Stimulated activated CD4-positive, alpha-beta T cell treated with anti-CD3 and anti-CD28 coated beads, Interleukin-4, amount 100 ng/mL, for 4 hours (primary cell): ENCODE measurements at places on chromosomes 1 and 21.

DNA sequence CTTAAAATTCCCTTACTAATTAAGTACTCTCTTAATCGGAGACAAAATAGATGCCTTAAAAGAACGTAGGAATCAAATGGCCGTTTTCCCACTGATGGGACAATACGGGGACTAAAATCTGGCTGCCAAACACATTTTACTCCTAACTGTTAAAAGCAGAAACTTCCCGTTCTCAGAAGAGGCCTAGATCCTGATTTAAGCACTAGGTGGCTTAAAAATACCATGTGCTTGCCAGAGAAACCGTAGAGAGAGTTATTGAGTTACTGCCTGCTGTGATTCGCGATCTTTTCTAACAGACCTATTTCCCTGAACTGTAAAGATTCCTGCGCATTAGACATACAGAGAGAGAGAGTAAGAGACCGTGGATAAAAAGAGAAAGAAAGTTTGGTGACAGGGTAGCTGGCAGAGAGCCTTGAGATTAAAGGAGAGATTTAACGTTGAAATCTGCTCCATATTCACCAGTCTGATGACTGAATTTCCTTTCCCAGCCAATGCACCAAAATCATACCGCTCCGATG is 54.4 kb upstream of the STUM start:
- no peak for DNase-seq

DNA sequence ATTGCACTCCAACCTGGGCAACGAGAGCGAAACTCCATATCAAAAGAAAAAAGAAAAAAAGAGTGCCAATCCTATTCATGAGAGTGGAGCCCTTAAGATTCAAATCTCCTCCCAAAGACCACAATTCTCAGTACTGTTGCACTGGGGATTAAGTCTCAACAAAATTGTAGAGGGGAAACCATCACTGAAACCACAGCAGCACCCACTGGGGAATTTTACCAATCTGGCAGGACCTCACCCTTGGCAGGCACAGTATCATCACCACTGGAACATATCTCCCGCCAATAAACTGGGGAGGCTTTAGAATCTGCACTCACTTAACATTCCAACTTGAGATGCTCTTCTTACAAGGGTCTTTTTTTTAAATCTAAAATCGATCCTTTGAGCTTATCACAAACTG is 41.0 kb downstream of the LRRC40 start:
- no peak for DNase-seq

DNA sequence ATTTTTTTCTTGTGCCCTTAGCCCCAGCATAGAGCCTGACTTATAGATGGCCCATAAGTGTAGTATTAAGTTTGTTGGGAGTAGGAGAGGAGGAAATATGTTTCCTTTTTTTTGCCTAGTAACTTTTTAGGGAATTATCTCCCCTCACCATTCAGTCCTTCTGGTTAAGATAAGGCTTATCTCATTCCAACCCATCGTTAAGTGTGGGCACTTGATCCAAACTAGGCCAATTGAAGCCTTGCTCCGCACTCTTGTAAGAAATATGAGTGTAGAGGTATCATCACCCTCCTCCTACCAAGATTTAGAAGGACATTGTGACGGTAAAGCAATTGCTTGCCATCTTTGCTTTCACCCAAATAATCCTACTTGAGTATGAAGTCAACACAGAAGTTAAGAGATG is 8.8 kb upstream of the FGGY start:
- DNase-seq, result no peak

- no peak for DNase-seq
Measured at GRCh38 chr1:18297896-18298648, 182.7 kb upstream of the KLHDC7A start.

DNA sequence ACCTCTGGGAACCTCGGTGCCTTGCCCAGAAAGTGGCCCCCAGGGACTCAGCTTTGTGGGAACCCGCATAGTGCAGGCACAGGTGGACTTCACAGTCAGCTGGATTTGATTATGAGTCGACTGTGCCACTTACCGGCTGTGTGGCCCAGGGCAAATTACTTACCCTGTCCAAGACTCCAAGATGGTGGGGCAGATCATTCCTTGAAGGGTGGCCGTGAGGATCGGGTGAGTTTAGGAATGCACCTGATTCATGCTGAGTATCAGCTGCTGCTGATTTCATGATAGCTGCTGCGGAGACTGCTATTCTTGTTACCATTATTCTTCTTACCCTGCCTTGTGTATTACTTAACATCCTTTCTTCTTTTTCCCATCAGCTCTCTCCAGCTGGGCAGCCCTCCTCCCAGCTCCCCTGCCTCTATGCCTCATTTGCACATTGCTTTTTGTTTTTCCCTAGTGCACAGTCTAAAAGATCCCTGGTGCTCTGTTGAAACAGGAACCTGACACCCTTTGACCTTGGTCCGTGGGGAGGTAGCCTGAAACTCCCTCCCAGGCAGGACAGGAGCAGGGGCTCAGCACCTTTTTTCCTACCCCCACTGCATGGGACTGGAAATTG is 40.5 kb upstream of the FHAD1 start:
- no peak for DNase-seq

DNA sequence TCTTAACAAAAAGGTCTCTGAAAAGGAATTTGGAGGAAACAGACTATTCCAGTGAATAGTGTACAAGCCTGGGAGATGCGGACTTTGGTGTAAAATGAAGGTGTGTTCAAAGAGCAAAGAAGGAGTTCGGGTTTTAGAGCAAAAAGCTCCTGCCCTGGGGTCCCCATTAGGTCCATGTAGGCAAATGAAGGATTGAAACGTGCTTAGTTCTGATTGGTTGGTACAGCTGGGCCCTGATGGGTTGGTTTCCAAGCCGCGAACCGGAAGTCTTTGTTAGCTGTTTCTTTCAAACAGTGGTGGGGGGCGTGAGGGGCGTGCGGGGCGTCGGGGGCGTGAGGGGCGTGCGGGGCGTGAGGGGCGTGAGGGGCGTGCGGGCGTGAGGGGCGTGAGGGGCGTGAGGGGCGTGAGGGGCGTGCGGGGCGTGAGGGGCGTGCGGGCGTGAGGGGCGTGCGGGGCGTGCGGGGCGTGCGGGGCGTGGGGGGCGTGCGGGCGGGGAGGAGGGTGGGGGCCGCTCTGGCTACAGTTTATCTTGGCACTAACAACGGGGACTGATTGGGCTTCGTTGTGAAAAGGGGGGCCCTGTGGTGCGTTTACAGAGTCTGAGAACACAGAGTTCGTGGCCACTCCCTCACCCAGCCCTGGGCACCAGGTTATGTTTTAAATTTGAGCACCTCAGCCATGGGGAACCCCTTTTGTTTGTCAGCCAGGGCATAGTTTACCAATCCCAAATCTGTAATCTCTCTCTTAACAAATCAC is 29.4 kb downstream of the LRRC3 start:
- DNase-seq, result no peak

- DNase-seq, result no peak
Measured at GRCh38 chr21:26965907-26966581, 844 bp downstream of the ADAMTS5 start.

- no peak for DNase-seq
Measured at GRCh38 chr1:35120458-35121133, 41.4 kb downstream of the ZMYM1 start.

- peak; percentile 62 for DNase-seq
Measured at GRCh38 chr1:155051777-155052398, 772 bp downstream of the ADAM15 start.

DNA sequence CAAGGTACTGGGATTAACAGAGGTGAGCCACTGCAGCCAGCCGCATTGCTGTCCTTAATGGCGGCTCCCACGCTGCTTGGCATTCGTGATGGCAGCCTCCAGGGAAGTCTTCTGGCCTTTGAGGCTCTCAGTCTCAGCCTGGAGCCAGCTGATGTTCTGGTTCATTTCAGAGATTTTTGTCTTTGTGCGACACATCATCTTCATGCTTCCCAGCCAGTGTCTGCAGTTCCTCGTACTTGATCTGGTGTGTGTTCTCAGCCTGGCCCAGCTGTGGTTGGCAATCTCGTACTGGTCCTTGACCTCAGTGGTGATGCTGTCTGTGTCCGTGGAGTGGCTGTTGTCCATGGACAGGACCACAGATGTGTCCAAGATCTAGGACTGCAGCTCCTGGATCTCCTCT is 11.7 kb downstream of the SNRPE start:
- DNase-seq, result no peak

GRCh38 chr1:119136401-119136800 is 4.1 kb downstream of the WARS2 start:
- no peak for DNase-seq

DNA sequence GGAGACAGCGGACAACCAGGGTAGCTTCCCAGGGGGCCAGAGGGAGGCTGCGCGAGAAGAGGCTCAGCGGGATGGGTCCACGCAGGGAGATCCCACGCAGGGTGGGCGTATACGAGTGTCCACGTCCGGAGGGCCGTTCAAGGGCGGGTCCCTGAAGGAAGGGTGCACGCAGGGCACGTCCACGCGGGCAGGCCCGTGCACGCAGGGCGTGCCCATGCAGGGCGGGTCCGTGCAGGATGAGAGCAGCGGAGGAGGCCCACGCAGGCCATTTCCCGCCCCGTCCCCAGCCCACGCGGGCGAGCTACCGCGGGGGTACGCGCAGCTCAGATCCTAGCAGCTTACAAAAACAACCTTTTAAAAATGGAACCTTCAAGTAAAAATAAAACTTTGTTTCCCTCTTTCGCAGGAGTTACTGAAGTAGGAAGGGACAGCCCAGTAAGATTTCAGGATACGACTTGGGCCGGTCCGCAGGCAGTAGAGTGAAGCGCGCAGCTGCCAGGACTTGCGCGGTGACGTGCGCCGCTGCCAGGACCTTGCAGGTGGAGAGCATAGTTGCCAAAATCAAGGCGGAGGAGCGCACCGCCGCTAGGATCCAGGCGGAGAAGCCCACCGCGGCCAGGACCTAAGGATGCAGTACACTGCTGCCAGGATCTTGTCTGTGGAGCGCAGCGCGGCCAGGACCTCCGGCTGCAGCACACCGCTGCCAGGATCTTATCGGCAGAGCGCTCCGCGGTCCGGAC is 416 bp upstream of the RNF187 start:
- peak; percentile 82 for DNase-seq

DNA sequence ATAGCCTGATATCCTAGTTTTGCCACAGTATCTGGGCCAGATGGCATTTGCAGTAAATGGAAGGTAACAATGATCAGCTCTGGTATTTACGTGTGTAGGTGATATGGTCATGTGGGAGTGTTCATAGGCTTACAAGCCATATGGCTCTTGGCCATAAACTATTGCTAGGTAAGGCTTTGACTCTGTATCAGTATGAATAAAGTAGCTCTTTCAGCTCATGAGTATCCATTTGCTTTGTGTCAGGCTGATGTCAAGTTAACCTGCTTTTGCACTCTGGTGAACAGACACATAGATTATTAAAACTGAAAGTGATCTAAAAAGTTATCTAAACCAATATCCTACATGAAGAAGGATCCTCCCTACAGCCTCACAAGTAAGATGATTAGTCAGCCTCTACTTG is 69.0 kb downstream of the DDR2 start:
- no peak for DNase-seq

DNA sequence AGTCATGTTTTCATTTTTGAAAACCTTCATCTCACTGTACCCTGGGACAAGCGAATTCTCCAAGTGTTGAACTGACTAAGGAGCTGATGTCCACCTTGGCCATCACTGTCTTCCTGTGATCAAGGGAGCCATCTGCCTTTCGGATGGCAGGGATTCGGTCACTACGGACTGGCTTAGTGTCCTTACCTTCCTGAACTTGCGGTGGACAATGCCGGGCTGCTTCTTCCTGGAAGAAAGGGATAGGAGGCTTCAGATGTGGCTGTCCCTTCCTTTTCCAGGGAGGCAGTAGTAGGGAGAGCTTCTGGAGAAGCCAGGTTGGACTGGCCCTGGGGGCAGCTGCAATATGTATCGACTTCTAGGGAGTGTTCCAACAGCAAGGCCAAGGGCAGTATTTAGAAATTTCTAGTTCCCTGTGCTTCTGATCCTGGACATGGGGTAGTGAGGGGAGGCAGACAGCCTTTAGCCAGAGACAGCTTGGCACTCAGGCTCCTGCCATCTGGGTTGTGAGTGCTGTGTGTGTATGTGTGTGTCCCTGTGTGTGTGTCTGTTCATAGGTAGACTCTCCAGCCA is 114.6 kb downstream of the IER5 start:
- DNase-seq, result no peak

GRCh38 chr1:100382657-100383056 is 30.4 kb downstream of the CDC14A start:
- no peak for DNase-seq

DNA sequence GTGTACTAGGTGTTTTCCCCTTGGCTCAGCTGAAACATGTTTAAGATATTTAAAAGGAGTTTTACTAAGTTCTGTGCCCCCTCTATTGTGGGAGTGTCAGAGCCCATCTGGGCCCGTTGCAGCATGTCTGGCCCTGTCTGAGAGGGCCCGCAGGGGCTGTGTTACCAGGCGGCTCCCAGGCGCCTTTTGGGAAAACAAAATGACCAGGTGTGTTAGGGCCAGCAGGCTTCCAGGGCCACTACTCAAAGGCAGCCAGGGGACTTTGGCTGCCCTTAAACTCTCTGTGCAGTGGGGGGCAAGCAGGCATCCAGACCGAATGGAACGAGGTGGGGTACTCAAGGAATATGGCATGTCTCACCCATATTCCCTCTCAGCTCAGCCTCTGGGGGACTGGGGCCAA is 111.7 kb downstream of the KCNN3 start:
- no peak for DNase-seq

DNA sequence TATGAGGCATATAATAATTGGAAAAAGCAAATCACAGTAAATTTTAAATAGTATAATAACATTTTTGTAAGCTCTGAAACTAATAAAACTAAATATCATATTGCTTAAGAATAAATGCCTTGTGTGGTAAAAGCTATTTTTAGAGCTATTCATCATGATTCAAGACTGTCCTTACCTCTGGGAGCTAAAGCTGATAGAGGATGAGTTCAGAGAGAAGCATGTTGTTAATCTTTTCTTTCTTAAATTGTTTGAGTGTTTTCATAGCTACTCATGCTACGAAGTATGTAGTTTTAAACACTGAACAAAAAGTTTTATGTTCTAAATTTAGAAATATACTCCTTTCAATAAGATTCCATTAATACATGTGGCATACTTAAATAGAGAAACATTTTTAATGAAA is 30.5 kb downstream of the IFI16 start:
- DNase-seq, result no peak

GRCh38 chr1:19557609-19558051 is 72.3 kb upstream of the CAPZB start:
- no peak for DNase-seq

GRCh38 chr1:235945775-235946570 is 79.3 kb upstream of the LYST start:
- no peak for DNase-seq

DNA sequence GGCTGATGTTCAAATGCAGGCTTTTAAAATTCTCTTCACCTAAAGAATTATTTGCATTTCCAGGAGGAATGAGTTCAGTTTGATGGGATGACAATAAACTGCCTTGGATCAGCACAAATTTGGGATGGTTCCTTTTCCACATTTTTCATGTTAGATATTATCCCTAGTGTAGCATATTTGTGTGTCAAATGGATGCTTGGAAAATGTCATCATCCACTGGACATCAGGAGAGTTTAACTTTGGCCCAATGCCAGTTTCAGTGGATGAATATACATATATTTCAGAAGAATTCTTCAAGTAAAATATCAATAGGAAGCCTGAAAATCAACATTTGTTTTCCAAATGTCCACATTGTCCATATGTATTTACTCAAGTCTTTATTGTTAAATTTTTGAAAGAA is 116.5 kb upstream of the COL24A1 start:
- no peak for DNase-seq
